Left lung (tissue), 14 donors: ENCODE measurements at places on chromosomes 16 and 17. TPM values are rescaled to one million over a fixed set of nuclear protein-coding genes. Genes with fewer than 3 reads are reported as not detected.

The PTX4 gene
- total RNA-seq: not detected

The DPEP2NB gene
- not detected for total RNA-seq

The MYADML2 gene
- not detected for total RNA-seq

The PRMT7 gene
- 35.4 TPM for total RNA-seq

The NATD1 gene
- 7.4 TPM for total RNA-seq

The BPTF gene
- total RNA-seq: 77.6 TPM

The TAT gene
- not detected for total RNA-seq

The CACNB1 gene
- total RNA-seq: 23.8 TPM

The WSCD1 gene
- 2.9 TPM for total RNA-seq

The SOX9 gene
- 6.6 TPM for total RNA-seq

The KRT39 gene
- total RNA-seq: 0.41 TPM

The TP53 gene
- 54.3 TPM for total RNA-seq

The SCN4A gene
- total RNA-seq: 0.17 TPM

The AGRP gene
- total RNA-seq: 1.5 TPM

The CD19 gene
- 0.52 TPM for total RNA-seq

The KAT7 gene
- total RNA-seq: 51.3 TPM

The SECTM1 gene
- total RNA-seq: 36.8 TPM

The FBXL19 gene
- total RNA-seq: 11.2 TPM

The SCARF1 gene
- total RNA-seq: 33.0 TPM

The FBXL16 gene
- 0.50 TPM for total RNA-seq

The ATP2C2 gene
- 52.8 TPM for total RNA-seq

The RAB40C gene
- 32.9 TPM for total RNA-seq

The CAPNS2 gene
- total RNA-seq: 1.2 TPM
